ENCODE measurements at places on chromosomes 7 and 10.

- DNase-seq: peak; percentile 15
Measured at GRCh38 chr10:97406064-97406463, 4.9 kb upstream of the RRP12 start.

- DNase-seq: no peak
Measured at GRCh38 chr10:84155521-84155920, 16.2 kb downstream of the GHITM start.

GRCh38 chr10:44714451-44714850 is 196.7 kb upstream of the TMEM72 start:
- DNase-seq: no peak

GRCh38 chr10:59361663-59362143 is 646 bp downstream of the FAM13C start:
- DNase-seq: no peak

GRCh38 chr10:96960872-96961271 is 128.8 kb downstream of the LCOR start:
- DNase-seq: no peak

DNA sequence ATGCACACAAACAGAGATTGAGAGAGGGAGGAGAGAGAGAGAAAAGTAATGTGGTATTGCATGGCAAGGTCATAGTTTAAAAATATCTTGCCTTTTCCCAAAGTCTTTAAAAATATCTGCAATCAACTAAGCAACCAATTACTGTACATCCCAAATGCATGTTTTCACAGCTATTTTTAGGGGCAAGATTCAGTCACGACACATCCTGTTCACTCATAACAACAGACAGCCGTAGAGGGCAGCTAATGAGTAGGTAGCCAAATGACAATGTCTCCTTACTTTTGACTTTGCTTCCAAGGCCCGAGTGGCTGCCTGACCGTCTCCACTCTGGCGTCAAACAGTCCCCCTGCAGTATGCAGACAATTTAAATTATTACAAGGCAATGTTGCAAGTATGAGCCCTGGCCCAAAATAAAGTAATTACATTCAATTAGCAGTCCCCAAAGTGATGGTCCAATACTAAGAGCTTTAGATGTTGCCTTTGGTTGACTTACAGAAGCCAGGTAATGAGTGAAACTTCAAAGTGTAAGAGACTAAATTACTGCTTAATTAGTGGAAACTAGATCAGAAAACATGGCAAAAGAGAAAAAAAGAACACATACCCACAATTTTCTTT is 162.9 kb downstream of the MBL2 start:
- DNase-seq: no peak

DNA sequence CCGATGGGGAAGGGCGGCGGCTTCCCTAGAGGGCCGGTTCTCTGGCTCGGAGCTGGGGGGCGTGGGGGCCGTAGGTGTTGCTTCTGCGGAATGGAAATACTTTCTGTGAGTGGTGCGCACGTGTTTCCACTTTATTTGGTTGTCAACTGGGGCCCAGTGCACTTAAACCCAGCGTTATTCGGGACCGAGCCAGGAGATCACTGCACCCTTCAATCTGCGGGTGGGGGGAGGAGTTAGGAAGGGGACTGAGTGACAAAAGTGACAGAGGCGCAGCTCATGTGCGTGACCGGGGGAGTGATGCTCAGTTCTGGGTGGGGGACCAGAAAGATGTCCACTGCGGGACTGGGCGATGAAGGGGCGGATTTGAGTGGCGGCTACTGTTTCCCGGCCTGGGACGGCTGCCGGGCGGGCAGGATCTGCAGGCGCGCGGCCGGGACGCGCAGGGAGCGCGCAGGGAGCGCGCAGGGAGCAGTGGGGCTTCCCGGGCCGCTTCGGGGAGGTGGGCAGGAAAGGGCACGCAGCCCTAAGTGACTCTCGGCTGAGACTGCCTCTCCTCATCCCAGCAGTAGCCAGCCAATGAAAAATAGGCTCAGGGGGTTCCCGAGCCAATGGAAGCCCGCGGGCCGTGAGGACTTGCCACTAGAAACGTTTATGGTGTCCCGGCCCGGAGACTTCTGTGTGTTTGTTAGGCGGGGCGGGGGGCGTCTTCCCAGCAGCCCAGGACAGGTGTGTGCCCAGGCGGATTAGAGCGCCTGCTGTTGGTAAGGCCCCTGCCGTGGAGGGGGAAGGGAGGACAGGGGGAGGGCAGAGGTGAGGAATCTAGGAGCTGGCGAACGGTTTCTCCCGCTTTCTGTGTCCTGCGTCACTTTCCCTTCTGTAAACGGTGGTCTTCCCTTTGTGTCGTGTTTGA is 54.3 kb upstream of the KDM7A start:
- DNase-seq: peak; percentile 19

DNA sequence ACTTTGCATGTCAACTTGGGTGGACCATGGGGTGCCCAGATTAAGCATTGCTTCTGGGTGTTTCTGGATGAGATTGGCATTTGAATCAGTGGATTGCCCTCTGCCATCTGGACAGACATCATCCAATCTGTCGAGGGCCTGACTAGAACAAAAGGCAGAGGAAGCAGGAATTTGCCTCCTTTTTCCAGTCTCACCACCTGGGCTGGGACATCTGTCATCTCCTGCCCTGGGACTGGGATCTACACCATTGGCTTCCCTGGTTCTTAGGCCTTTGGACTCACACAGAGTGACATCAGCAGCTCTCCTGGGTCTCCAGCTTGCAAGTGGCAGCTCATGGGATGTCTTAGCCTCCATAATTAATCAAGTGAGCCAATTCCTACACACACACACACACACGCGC is 10.3 kb downstream of the SLC13A4 start:
- no peak for DNase-seq

- peak; percentile 7 for DNase-seq
Measured at GRCh38 chr7:96526496-96526895, 183.2 kb downstream of the SEM1 start.

- DNase-seq: no peak
Measured at GRCh38 chr10:71191551-71192076, 20.8 kb upstream of the UNC5B start.

- no peak for DNase-seq
Measured at GRCh38 chr7:114554781-114555537, 140.3 kb downstream of the FOXP2 start.

DNA sequence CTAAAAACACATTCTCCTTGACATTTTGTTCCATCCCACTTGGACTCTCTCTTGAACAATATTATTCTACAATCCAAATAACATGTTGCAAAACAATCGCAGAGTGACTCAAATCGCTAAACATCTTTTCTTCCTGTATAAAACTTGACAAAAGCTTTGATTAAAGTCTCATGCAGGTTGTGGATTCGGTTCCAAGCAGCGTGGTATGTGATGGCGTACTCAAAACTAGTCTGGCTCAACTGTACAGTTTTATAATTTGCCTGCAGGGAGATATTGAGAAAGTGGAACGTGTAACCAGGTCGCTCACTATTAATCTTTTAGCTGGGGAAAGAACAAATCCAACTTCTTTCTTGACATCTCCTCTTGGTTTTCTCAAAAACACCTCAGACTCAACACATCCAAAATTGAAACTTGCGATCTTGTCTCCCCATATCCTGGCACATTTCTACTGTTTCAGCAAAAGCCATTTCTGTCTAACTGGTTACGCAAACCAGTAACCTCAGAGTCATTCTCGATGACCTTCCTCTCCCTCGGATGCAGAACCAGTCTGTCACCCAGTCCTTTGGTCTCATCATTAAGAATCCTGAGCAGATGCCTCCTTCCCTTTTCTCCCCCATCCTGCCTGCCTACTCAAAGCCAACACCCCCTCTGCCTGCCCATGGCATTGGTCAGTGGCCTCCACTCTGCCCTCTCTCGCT is 100.1 kb downstream of the CACNB2 start:
- no peak for DNase-seq

GRCh38 chr10:114824391-114824790 is 2.8 kb downstream of the FHIP2A start:
- no peak for DNase-seq

DNA sequence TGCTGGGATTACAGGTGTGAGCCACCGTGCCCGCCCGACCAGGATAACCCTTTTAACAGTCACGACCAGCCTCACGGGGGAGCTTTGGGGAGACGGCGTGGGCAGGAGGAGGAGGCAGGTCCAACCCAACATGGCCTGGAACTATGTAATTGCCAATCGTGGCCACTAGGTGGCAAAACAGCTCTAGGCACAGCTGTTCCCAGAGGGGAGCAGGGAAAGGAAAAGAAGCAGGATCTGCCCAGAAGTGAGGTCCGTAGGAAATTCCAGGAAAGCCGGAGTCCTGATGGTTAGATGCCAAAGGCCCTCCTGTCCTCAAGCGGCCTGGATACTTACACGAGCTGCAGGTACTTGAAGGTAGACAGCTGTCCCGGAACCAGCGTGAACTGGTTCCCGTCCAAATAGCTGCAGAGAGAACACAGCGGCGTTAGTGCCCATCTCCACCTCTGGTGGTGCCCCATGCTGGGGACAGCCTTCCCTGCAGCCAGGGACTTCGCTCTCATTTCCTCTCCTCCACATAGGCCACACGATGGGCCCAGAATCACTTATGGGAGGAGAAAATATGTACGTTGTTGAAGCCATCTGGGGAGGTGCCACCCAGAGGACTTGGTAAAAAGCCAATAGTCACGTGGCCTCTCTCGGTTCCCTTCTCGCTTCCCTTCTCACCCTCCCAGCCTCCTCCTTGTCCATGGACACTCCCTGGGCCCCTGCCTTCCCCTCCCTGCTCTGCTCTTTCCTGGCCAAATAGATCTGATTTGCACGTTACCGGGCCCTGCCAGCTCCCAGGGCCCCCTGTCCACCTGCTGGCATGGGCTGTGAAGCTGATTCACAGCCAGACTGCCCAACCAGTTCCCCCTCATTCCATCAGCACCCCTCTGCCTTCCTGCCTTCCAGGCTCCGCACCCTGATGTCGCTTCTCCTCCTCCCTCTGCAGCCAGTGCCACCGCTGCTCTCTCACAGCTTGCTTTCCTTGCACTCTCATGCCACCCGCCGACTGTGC is 148.1 kb downstream of the SLIT1 start:
- peak; percentile 70 for DNase-seq

GRCh38 chr10:80046629-80047441 is 31.6 kb upstream of the TMEM254 start:
- peak; percentile 39 for DNase-seq

- no peak for DNase-seq
Measured at GRCh38 chr10:80686734-80687475, 149.2 kb downstream of the SH2D4B start.

DNA sequence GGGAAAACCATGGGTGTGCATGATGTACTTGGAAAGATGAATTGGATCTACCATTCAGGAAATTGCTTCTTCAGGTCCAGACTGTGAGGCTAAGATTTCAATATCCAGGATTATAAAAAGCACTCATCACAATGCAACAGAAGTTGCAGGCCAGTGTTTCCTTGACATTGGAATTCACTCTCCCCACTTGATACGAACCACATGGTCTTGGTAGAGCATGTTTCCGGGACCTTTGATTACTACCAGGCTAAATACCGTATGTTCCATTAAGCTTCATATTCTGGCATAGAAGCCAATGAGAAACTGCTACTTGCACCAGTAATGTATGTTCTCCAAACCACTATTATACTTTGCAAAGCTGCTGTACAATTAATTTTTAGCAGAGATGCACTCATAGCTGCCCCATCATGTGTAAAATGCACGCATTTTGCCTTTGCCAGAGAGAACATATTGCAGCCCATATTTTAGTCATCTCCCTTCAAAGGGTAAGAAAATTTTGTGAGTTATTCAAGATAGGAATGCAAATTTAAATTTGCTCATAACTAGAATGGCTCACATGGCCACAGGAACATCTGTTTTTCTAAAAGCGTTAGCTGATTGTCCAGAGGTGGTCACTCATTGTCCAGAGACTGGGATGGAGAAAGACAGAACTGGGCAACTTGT is 8.1 kb downstream of the FRMD4A start:
- no peak for DNase-seq

DNA sequence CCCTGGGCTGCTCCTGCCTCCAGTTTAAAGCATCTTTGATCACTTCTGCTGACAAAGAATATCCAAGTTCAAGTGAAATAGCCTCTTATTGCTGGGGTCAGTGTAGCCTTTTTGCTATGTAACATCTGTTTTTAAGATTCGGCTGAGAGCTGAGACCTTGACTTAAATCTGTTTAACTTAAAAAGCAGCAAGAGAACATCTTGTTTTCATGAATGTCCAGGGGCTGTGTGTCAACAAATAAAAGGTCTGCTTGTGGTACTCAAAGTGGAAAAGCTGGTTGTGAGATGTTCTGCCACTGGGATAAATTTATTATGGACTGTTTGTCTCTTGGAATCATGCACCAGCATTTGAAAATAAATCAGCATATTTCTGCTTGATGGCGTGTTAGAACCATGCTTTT is 73.2 kb downstream of the CALD1 start:
- DNase-seq: no peak

- DNase-seq: no peak
Measured at GRCh38 chr10:118968482-118968881, 61.0 kb upstream of the NANOS1 start.

- no peak for DNase-seq
Measured at GRCh38 chr10:132684164-132684891, 101.6 kb downstream of the NKX6-2 start.

- no peak for DNase-seq
Measured at GRCh38 chr7:54814401-54814800, 55.4 kb upstream of the SEC61G start.

- DNase-seq: no peak
Measured at GRCh38 chr7:143519411-143520131, 41.9 kb downstream of the TAS2R41 start.

DNA sequence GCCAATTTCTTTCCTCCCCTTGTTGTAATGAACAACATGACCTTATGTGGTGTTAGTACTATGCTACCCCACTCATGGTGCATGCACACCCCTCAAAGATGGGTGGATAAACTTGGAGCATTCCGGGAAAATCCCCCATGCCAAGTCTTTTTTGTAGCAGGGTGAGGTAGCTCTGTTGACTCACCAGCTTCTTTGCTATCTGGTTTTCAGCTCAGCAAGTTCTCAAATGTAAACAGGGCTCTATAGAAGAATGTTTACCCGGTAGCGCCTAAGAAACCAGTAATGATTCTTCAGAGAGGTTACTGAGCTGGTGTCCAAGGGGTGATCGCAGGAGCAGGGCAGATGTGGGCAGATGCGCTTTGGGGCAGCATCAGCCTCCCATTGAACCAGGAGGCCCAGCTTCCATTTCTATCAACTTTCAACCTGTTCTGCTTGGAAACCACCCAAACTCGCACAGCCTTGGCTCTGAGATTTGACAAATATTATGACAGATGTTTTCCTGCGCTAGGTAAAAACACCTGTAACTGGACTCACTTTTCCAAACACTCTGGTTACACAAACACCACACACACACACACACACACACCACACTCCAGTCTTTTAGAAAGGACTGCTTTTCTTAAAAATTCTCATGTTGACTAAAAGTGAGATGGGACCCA is 87.8 kb downstream of the ZRANB1 start:
- no peak for DNase-seq

- DNase-seq: no peak
Measured at GRCh38 chr10:131759347-131759746, 141.5 kb upstream of the PPP2R2D start.
